Activated CD4-positive, CD25-positive, alpha-beta regulatory T cell (primary cell): ENCODE measurements at places on chromosomes 2 and 18.
A peak's percentile ranks its signal among the peaks of the same experiment; 100 is the strongest.

- no peak for DNase-seq
Measured at GRCh38 chr18:28147674-28148171, 29.2 kb downstream of the CDH2 start.

DNA sequence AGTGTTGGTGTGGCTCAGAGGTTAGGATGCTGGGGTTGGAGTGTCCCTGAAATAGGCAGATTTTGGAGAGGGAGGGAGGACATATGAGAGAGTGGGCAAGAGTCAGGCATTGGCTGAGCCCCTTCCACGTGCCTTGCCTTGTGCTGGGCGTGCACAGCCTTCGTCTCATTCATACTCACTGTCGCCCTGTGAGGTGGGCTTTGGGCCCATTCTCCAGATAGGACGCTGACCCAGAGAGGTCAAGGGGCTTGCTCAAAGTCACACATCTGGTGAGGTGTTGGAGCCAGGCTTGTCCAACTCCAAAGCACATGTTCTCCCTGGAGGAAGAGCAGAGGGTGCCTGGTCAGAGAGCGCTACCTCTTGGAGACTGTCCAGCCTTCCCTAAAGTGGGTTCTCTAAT is 166.8 kb downstream of the DYSF start:
- DNase-seq = no peak

- DNase-seq = no peak
Measured at GRCh38 chr2:53036196-53036595, 731.4 kb upstream of the CHAC2 start.

- no peak for DNase-seq
Measured at GRCh38 chr2:238320648-238321281, 447 bp downstream of the TRAF3IP1 start.

GRCh38 chr2:228771315-228771714 is 499.8 kb downstream of the PID1 start:
- no peak for DNase-seq

DNA sequence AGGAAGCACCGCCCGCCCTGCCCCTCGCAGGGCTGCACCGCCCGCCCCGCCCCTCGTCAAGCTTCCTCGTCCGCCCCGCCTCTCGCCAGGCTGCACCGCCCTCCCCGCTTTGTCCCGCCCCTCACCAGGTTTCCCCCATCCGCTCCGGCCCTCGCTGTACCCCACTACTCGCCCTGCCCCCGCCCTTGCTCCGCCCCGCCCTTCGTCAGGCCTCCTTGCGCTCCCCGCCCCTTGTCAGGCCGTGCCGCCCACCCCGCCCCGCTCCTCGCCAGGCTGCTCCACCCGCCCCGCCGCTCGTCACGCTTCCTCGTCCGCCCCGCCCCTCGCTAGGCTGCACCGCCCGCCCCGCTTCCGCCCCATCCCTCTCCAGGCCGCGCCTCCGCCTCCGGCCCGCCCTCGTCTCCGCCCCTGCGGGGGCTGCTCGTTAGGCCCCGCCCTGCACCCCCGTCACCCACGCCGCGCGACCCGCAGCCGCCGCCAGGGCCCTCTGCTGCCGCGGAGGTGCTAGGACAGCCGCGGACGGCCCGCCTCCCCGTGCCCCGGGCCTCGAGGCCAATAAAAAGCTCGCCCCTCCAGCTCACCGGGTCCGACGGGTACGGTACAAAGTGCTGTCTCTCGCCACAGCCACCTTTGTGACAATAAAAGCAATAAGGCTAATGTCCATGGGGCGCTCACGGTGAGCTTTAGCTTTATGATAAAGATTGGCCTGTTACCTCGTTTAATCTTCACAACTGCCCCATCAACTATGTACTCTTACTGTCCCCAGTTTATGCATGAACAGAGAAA is 602 bp upstream of the DNPEP start:
- DNase-seq = peak; percentile 100

- DNase-seq = no peak
Measured at GRCh38 chr2:31469648-31470047, 55.1 kb upstream of the XDH start.

- DNase-seq = no peak
Measured at GRCh38 chr2:72118386-72118785, 29.3 kb downstream of the CYP26B1 start.

- no peak for DNase-seq
Measured at GRCh38 chr2:67453310-67453709, 56.2 kb downstream of the ETAA1 start.

DNA sequence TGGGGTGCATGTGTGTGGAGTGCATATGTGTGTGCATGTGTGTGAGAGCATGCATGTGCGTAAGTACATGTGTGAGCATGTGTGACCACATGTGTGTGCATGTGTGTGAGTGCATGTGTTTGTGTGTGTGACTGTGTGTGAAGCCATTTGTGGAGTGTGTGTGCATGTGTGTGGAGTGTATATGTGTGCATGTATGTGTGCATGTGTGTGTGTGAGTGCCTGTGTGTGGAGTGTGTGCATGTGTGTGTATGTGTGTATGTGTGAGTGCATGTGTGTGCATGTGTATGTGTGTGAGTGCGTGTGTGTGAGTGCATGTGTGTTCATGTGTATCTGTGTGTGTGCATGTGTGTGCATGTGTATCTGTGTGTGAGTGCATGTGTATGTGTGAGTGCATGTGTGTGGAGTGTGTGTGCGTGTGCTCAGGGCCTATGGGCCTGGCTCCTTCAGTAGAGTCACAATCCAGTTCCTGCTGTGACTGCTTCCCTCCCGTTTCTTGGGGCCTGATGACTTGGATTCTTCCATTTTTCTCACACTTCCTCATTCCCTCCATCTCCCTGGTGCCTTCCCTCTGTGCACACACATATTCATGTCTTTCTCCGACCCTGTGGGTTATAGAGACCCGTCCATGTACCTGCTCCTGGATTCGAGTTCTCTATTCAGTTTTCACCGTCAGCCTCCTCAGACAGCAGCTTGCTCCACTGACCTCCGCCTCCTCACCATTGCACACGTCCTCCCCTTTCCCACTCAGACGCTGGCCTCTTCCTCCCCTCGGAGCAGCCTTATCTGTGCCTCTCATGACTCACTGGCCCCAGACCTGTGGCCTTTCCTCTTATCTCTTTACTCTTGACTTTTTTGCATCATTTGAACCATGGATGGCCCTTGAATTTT is 25.2 kb downstream of the TOGARAM2 start:
- DNase-seq = no peak

GRCh38 chr18:21612125-21613039 is at the start of gene SNRPD1:
TSS of gene SNRPD1 (plus strand) at chr18:21612314. CDS start at chr18:21612430, 116 bp downstream.
- DNase-seq = peak; percentile 81

DNA sequence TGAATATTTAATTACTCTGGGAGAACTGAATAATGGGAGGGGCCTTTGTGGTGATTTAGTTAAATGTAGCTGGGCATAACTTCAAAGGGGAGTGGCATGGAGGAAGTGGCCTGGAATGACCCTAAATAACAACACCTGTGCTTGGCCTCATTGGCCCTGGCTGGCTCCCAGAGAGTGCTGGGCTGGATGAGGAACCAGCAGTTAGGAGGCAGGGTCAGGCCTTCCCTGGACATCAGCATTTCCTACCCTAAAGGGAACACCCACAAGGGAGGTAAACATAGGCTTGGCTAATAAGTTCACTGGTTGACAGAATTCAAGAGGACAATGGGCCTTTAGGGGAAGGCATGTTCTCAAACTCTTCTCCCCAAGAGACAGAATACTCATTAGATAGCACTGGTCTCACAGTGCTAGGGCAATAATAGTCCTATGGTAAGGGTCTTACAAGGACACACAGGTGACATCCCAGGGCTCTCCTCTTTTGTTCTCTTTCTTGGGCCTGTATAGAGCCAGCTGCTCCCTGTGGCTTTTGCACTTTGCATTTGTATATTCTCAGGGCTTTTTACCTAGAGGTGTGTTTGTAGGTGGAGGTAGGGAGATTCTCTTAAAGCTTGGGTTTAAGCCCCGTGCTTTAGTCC is 106.8 kb downstream of the ZNF519 start:
- DNase-seq = no peak

GRCh38 chr2:9889812-9890261 is 46.6 kb downstream of the TAF1B start:
- no peak for DNase-seq

DNA sequence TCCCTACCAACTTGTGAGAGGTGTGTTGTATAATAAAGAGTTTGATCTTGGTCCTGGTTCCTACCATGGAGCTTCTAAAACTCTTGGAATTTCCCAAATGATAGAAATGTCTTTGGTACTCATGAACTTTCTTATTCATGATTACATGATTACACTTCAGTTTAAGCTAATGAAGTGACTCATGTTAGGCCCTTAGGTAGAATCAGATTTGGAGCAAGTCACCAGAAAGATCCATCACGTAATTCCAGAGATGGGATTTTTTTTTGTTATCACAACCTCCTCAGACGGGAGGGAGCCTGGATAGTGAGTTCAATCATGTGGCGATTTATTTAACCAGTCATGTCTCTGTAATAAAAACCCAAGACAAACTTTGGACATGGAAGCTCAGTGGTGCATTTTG is 1287.6 kb upstream of the ZEB2 start:
- no peak for DNase-seq

DNA sequence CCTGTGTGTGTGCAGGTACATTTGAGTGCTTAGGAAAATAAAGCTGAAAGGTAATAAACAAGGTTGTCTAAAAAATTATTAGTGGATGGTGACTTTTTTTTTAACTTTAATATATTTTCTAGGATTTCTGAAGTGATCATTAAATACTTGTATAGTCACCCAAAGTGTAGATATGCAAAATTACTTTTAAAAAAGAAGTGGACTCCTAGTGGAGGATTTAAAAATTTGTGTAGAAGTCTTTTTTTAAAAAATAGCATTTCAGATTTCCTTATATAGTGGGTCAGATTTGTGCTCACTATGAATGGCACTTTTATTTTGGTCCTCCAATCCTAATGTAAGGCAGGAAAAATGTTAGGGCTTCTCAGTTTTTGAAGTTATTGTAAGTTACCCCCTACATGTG is 3.9 kb downstream of the GORASP2 start:
- DNase-seq = no peak

DNA sequence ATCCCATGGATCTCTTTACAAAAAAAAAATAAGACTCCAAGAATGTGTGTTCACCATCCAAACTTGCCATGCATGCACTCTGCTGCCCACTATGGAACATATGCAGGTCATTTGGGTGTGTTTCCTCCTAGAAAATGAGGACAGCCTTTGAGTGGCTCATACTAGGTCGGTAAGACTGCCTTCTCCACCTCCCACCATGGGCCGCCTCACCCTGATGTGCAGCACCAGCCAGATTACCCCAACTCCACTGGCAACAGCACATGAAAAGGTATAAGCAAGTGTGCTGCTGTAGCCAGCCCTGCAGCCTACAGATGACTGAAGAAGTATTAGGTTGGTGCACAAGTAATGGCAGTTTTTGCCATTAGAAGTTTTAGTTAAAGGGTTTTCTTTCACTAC is 214.2 kb downstream of the ATAD2B start:
- DNase-seq = no peak

- no peak for DNase-seq
Measured at GRCh38 chr2:233112776-233113452, 52.8 kb downstream of the INPP5D start.

GRCh38 chr2:127486247-127487058 is 39.8 kb downstream of the IWS1 start:
- DNase-seq = no peak

- DNase-seq = no peak
Measured at GRCh38 chr2:120182019-120182560, 41.1 kb downstream of the TMEM185B start.

DNA sequence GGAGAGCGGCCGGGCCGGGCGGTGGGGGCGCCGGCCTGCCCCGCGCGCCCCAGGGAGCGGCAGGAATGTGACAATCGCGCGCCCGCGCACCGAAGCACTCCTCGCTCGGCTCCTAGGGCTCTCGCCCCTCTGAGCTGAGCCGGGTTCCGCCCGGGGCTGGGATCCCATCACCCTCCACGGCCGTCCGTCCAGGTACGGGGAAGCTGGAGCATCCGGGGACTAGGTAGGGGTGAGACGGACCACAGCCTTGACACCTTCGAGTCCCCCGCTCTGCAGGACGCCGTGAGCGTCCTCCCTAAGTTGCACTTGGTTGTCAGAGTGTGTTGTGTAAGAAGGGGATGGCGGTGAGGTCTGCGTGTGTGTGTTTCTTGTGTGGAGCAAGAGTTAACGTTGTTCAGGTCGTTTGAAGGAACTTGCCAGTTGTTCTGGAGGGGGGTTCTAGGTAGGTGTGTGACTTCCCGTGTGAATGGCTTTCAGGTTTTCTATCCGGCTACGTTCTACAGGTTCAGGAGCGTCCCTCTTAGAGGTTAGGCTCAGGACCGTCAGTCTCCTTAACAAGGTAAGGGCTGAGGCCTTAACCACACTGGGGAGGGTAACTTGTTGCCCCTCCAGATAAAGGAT is 393 bp downstream of the IL1R1 start:
- DNase-seq = no peak

GRCh38 chr2:226295123-226295522 is 504.5 kb downstream of the IRS1 start:
- no peak for DNase-seq

- DNase-seq = no peak
Measured at GRCh38 chr2:207632575-207633493, 7.6 kb upstream of the METTL21A start.

GRCh38 chr2:85308201-85308600 is 19.6 kb downstream of the TGOLN2 start:
- no peak for DNase-seq

DNA sequence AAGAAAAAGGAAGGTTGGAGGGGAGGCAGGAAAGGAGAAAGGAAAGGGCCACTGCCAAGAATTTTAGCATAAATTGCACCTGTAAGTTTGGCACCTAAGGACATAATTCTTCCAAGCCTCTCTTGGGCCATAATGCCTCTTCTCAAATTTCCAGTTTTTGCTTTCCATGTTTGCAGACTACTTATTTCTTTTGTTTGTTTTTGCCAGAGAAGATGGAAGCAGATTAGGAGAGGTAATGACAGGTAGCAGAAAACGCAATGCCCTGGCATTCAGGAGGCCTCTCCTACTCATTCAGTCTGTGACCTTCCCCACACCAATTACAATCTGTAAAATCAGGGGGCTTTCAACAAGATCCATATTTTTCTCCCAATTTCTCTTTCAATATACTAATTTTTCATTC is 56.8 kb downstream of the MRPL33 start:
- DNase-seq = no peak

- DNase-seq = no peak
Measured at GRCh38 chr18:9596226-9596625, 18.1 kb downstream of the PPP4R1 start.

DNA sequence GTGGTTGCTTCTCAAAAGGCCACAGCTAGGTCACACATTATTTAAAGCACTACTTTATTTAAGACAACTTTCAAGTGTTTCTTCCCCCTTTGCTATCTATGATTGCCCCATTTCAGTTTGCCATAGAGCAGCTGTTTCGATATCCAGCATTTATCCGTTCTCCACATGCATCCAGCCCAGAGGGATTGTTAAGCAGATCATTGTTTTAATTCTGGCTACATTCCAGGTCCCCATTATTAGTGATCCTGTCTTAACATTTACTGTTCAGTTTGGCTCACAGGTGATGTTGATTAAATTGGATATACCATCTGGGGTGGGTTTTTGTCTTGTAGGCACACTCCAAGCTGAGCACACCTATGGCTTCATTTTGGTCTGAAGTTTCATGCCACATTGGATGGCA is 638.7 kb downstream of the ZEB2 start:
- DNase-seq = no peak

DNA sequence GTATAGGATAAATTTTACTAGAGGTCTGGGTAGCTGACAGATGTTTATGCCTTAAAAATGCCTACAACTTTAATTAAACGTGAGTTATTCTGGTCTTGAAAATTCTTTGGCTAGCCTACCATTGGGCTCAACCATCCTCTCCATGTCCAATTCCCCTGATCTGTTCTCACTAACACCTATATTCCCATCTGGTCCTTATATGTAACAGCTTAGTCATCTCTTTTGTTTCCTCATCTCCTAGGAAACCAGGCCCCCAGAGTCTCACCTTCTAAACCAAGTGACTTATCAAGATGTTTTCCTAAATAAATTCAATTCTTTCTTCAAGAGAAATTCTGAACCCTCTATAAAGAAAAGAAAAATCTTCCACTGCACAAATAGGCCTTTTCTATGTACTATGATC is 148.5 kb downstream of the TTC32 start:
- no peak for DNase-seq
